CD4-positive, alpha-beta T cell treated with Interleukin-10 for 1 hour (primary cell): ENCODE measurements at places on chromosomes 5 and 9.

DNA sequence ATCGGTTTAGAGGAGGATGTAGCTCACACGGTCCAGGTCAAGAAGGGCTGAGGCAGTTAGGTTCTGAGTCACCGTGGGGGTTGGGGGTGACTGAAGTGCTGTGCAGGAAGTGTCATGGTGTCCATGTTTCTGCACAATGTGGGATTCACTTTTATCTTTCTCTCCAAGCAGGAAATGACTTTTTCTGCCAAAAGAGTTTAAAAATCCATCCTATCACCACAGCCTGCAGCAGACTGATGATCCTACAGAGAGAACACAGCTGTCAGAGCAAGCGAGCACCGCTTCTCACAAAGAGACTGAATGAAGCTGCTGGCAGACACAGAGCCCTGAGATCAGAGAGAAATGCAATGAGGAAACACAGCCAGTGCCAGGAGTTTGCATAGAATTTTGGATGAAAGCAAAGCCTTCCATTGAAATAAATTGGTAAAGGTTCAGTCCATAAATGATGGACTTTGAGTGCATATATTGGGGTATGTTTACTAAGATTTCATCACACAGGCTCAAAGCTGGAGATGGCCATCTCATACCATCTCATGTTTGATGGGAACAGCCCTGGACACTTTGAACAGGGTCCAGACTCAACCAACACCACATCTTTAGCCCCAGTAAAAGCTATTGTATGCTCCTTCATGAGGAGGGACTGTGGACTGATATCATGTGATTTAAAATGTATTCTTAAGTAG lies 213.9 kb upstream of the FBXL7 start:
- DNase-seq = no peak

GRCh38 chr5:135108992-135109391 lies 75.0 kb upstream of the PITX1 start:
- no peak for DNase-seq

DNA sequence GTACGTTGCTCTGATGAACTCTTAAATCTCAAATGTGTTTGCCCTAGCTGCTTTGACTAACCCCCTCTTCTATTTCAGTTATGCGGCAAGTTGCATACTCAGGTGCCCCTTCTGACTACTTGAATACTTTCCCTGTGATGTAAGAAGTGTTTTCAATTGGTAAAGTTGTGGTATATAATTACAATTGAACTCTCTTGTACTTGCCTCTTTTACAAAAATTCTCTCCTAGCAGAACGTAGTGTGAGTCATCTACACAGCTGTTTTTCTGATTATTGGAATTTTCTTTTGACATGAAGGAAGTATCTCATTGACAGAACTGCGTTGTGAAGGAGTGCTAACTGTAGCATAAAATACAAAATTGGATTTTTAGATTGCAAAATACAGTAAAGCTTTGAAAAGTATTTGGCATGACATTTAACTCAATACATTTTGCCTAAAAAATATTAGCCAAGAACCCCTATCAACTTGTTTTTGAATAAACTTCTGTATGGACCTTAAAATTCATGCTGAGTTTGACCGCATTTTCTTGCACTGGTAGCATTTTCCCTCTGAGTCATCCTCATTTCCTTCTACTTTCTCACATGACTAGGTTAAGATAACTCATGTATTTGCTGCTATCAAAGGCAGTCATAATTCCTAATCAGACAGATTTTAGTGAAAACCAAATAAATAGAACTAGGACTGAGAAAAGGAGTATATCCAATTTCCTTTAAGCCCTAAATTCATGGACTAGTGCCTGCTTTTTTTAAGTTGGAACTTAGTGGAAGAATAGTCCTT lies 6.3 kb downstream of the CRHBP start:
- no peak for DNase-seq

GRCh38 chr9:70911791-70912190 lies 209.6 kb downstream of the TRPM3 start:
- DNase-seq = no peak

DNA sequence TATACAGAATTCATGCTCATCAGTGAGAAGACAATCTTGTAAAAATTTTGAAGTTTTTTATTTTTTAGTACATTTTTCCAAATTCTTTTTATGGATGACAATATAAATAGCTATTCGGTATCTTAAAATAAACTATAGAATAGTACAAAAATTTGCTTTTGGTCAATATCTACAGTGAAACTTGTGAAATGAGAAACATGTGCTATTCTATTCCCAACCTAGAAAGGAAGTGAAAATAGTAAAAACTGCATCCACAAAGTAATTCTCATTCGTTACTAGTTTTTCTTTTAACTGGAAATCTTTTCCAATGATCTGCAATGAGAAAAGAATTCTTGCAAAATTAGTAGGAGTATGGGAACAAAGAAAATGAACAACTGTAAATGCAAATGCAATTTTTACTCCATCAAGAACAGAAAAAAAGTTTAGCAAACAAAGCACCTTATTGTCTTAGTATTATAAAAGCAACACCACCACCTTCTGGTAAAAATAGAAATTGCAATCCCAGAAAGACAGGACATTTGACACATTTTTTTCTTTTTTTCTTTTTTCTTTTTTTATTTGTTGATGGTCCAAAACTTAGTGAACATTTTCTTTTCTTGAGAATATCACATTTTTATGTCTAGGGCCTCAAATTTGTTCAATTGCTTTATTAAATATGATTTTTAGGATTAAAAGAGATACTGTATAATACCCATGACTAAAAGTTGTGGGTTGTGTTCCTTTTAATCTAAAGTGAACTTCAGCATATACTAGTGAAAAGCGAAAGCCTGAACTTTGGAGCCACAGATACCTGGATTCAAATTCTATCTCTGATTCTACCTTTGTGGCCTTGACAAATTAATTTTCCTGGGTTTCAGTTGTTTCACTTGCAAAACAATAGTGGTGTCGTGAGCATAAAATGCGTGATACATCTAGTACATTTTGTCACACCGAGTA lies 72.3 kb downstream of the SLCO4C1 start:
- peak; percentile 49 for DNase-seq

- no peak for DNase-seq
Observed at GRCh38 chr9:15150939-15151338, 156.1 kb downstream of the TTC39B start.

DNA sequence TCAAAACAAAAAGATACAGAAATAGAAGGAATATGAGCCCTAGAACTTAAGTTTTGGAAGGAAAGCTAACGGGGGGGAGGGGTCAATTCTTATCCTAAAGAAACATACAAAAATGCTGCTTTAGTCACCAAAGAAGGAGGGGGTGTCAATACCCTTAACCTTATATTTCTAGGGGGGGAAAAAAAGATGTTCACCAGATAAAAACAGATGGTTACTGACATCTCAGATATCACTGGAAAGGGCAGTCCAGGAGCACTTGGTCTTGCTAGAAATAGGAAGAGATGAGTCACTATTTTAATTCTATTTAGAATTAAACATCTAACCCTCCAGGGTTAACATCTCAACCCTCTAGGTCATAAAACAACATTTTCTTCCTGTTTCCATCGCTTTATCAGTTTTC lies 1.7 kb downstream of the DIAPH1 start:
- no peak for DNase-seq
